HEK293T (cell line): ENCODE measurements at places on chromosomes 5 and 9.

- DNase-seq: no peak
These were observed 81.9 kb downstream of the GPR21 start for GRCh38 chr9:123115146-123115913.

DNA sequence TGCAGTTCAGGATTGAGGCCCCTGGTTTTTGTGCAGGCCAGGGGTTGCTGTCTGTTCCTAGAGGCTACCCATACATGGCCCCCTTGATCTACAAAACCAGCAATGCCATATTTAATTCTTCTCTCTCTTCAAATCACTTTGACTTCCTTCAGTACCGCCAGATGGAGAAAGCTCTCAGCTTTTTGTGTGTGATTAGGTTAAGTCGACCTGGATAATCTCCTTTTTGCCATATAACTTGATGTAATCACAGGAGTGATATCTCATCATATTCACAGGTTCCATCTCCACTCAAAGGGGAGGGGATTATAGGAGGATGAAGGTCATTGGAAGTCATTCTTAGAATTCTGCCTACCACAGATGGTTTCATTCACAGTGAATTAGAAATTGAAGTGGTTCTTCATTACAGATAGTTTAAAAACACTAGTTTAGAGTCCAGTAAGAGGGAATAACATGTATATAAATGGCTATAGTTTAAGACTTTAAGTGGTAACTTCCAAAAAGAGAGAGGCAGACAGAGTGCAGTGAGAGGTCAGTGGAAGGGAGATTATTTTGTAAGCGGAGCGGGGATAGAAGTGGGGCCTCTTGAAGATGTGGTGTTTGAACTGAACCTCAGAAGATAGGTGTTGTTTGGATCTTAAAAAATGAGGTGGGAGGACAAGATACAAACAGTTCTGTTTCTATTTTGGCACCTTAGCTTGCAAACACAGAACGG, 85.9 kb downstream of the GALNT10 start:
- no peak for DNase-seq

DNA sequence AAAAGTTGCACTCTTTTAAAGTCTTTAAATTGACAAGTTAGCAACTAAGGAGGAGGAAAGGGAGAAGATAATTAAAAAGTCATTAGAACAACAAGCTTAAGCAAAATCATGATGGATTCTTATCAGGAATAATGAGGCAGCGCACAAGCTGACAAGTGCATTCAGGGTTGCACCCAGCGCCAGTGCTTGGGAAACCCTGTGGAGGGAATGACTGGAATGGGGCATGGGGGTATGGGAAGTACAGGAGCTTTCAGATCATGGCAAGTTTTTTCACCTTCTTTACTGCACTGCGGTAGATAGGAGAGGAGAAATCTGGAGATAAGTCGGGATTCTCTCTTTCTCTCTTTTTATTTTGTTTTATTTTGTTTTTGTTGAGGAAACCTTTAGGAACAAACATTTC, 117.9 kb upstream of the CKMT2 start:
- DNase-seq: no peak

- DNase-seq: no peak
These were observed 94.9 kb downstream of the CACNA1B start for GRCh38 chr9:137972355-137972987.

GRCh38 chr9:127263237-127263636, 1.3 kb upstream of the GARNL3 start:
- no peak for DNase-seq

GRCh38 chr5:172336676-172337285, 53.2 kb upstream of the UBTD2 start:
- no peak for DNase-seq

- no peak for DNase-seq
These were observed 9.5 kb downstream of the MTRR start for GRCh38 chr5:7878381-7878873.

DNA sequence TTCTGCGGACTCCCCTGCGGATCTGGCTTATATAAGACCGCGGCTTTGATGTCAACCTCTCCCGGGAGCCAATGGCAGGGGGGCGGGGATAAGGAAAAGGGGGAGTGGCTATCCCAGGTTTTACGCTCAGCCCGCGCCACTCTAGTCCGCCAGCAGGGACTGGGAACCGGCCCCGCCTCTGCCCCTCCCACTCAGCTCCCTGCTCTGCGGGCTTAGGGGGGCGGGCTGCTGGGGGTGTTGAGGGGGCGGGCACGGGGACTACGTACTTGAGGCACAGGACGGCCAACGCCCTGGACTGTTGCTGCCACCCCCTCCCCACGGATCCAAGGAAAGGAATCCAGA, at the start of gene HAND1:
Gene HAND1 (minus strand): TSS at position 4 of the 342 bp plus-strand sequence. CDS start 219 bp downstream, outside the sequence.
- DNase-seq: peak; percentile 70

DNA sequence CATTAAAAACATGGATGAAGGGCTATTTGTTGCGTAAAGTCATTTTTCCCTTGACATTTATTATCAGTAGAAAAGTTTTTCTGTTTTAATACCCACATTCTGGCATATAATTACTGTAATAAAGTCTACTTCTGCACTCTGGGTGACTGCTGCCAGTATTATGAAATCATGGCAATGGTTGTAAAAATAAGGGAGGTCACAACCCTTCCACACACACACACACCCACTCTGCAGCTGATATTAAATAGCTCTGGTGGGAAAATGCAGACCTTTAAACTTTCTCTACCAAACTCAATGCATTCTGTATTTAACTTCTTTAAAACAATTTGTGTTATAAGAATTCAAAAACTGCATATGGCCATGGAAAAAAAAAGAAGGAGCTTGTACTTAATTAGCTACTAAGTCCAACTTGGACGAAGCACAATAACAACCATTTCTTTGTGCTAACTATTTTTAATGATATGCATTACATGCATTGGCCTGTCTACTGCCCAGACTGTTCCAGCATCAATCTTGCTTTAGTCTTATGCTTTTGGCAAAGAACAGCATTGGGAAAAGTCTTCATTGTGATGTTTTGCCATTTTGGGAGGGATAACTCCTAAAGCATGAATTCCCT, 137.6 kb upstream of the MAP3K1 start:
- DNase-seq: no peak

GRCh38 chr9:83182071-83182470, 119.1 kb upstream of the RASEF start:
- no peak for DNase-seq

- DNase-seq: no peak
These were observed 302.4 kb downstream of the NR3C1 start for GRCh38 chr5:143101121-143101520.

DNA sequence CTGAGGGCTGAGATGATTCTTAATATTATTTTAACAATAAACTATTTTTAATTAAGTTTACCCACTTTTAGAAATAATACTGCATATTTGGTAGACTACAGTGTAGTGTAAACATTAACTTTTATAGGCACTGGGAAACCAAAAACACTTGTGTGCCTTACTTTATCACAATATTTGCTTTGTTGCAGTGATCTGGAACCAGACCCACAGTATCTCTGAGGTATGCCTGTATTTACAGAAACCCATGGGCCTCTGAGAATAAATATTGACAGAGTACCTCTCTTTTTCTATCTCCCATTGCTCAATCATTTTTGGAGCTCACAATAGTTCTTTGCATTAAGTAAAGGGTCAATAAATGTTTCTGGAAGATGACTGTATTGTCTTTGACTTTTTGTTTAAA, 73.3 kb downstream of the SLCO4C1 start:
- no peak for DNase-seq

DNA sequence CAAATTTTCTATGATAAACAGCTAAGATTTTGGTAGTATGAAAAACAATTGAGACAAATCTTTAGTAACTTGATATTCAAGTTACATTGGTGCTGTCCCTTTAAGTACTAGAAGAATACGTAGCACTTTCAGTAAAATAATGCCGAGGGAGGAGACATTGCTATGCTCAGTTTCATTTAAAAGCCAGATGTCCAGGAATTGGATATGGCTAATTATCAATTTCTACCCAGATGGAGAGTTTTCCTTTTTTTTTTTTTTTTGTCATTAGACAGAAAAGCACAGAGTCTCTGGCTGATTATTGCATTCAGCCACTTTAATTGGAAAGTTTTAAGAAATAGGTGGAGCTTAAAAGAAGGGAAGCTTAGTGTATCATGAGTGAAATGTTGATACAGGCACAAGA, 40.4 kb upstream of the APC start:
- no peak for DNase-seq
